ENCODE measurements at places on chromosomes 16 and 17. TPM values are rescaled to one million over a fixed set of nuclear protein-coding genes. Genes with fewer than 3 reads are reported as not detected.

ACSM3 gene
- total RNA-seq: 3.1 TPM

OR3A3 gene
- not detected for total RNA-seq

ZCCHC14 gene
- 27.6 TPM for total RNA-seq

LGALS9B gene
- not detected for total RNA-seq

CNGB1 gene
- not detected for total RNA-seq

ITGA2B gene
- 8.3 TPM for total RNA-seq

ABCA6 gene
- not detected for total RNA-seq

PRSS53 gene
- 2.8 TPM for total RNA-seq

TMEM11 gene
- total RNA-seq: 32.5 TPM

XYLT2 gene
- 26.4 TPM for total RNA-seq

RNF43 gene
- 0.42 TPM for total RNA-seq

FOXJ1 gene
- 3.7 TPM for total RNA-seq

TEX19 gene
- total RNA-seq: 1.4 TPM

TERB1 gene
- not detected for total RNA-seq

SLC22A31 gene
- total RNA-seq: 8.1 TPM

C17orf50 gene
- not detected for total RNA-seq

ZDHHC1 gene
- total RNA-seq: 3.0 TPM

TBC1D3I gene
- total RNA-seq: 0.35 TPM

RPS6KB1 gene
- total RNA-seq: 36.1 TPM

CA4 gene
- total RNA-seq: 1.7 TPM

BRD7 gene
- 107 TPM for total RNA-seq

PIK3R6 gene
- not detected for total RNA-seq

FAM83G gene
- total RNA-seq: 38.7 TPM

GNGT2 gene
- 0.42 TPM for total RNA-seq

AANAT gene
- 0.55 TPM for total RNA-seq

DCUN1D3 gene
- 16.1 TPM for total RNA-seq

PNPO gene
- total RNA-seq: 6.7 TPM

GFAP gene
- total RNA-seq: 1.1 TPM

DLX4 gene
- total RNA-seq: 2.5 TPM

KRT15 gene
- total RNA-seq: 0.87 TPM

RMI2 gene
- 57.6 TPM for total RNA-seq

INTS2 gene
- 20.8 TPM for total RNA-seq

SLC52A1 gene
- 0.17 TPM for total RNA-seq

SLX4 gene
- total RNA-seq: 9.9 TPM

WNT9B gene
- 0.77 TPM for total RNA-seq

ZACN gene
- total RNA-seq: 0.09 TPM

CDRT15 gene
- not detected for total RNA-seq

AIPL1 gene
- total RNA-seq: 0.57 TPM

Data from H9 (cell line).